ENCODE measurements at places on chromosomes 1 and 21. TPM values are rescaled to one million over a fixed set of nuclear protein-coding genes. Genes with fewer than 3 reads are reported as not detected.

Gene SOX13
- 57.8 TPM for total RNA-seq

Gene SELENBP1
- total RNA-seq, result 413 TPM

Gene LAMC1
- 96.9 TPM for total RNA-seq

Gene SLC30A10
- total RNA-seq, result not detected

Gene UBE2U
- total RNA-seq, result not detected

Gene BRINP3
- 2.1 TPM for total RNA-seq

DNA sequence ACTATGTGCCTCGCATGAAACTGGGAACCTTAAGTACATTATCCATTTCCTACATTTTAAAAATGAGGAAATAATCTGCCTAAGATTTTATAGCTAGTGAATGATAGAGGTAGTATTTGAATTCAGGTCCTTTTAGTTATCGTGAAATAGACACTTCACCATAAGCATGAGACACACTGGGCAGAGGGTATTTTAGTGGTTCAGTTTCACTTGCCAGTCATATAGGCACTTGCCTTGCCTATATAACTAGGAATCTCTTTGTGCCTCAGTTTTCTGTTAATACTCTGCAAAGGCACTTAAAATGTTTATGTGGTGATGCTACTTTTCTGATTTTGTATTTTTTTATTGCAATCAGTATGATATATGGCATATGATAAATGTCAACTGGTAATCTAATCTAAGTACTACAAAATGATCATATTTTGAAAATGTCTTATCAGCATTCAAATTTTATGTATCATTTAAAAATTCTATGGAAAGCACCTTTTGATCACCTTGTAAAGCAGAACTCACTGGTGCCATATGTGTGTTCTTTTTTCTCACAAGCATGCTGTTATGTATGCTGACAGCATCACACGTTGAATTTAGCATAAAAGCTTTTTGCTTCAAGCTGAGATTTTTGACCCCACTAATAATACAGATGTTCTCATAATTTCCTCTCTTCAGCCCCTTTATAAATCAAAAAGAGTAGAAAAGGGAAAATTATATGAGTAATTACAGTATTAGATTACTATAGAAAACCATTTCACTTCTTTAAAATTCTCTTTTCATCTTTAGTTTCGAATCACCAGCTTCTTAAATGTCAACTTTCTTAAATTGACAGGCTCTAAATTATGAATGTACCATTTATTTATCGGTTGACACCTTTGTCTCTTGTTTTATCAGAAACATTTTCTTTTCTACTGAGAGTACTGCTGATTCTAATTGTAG is 52.6 kb downstream of the RPS6KC1 start:
- no peak overlapping the region for H3K27ac ChIP-seq
- no peaks in the 10 kb centered on the region for H3K4me1 ChIP-seq
- H3K27me3 ChIP-seq, result no peaks in the 10 kb centered on the region
- no peak overlapping the region for H3K4me3 ChIP-seq

- DNase-seq, result no peak
- no peaks in the 10 kb centered on the region for H3K36me3 ChIP-seq
- H3K4me1 ChIP-seq, result peaks cover 54% of the 10 kb centered on the region
- H3K27ac ChIP-seq, result peak overlapping the region; percentile 46
- peak overlapping the region; percentile 38 for H3K4me3 ChIP-seq
- H3K27me3 ChIP-seq, result no peaks in the 10 kb centered on the region
These were observed 86.1 kb upstream of the VAV3 start for GRCh38 chr1:108050911-108051629.

DNA sequence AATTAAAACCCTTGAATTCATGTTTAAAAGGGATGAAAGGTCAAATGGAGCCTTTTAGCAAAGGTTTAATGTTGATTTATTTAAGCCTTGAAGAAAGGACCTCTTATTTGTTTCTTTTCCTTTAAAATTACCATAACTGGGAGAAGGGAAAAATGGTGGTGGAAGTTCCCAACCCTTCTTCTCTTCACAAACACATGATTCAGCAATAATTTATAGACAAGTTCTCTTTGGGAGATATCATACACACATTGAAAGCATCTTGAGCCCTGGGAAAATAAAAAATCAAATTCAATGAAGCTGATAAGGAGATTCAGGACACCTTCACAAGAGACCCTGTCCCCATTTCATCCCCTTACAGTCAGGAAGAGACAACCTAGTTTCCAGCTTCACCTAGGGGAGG is 8.9 kb downstream of the ADAM30 start:
- no peak overlapping the region for H3K27ac ChIP-seq
- H3K27me3 ChIP-seq, result no peaks in the 10 kb centered on the region
- no peaks in the 10 kb centered on the region for H3K4me1 ChIP-seq
- no peak overlapping the region for H3K4me3 ChIP-seq
- no peak for DNase-seq

- H3K27ac ChIP-seq, result no peak overlapping the region
- no peak overlapping the region for H3K4me3 ChIP-seq
- H3K36me3 ChIP-seq, result no peaks in the 10 kb centered on the region
- DNase-seq, result no peak
- no peaks in the 10 kb centered on the region for H3K27me3 ChIP-seq
- H3K4me1 ChIP-seq, result peaks cover 6% of the 10 kb centered on the region
These were observed 171.5 kb upstream of the CAMK1G start for GRCh38 chr1:209412036-209412435.

DNA sequence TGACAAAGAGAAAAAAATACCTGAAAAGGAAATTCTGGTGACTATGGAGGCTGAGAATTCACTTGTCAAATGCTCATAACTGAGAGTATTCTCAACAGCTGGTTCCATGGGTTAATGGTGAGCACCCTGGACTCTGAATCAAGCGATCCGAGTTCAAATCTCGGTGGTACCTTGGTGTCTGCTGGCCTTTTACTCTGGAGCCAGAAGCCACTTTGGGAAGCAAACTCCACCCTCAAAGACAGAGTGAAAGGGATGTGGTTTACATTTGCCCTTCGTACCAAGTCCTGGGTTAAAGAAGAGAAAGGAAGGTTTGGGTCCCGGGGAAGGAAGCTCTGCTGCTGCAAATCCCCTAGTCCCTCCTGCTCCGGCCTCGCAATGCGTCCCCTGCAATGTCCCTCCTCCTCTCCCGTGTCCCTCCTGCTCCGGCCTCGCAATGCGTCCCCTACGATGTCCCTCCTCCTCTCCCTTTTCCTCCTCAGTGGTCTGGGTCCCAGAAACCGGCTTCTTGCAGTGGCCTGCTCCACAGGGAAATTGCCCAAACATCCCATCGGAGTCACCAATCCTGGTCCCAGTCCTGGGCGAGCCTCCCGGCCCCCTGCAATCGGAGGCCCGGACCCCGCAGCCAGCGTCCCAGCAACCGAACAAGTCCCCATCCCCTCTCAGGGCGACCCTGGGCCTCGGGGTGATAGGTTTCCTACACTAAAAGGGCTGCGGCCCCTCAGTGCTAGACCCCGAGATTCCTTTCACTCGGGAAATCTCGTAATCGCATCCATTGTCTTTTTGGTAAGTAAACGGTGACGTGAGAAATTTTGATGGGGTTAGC is 129.4 kb downstream of the PPIAL4G start:
- H3K27ac ChIP-seq, result no peak overlapping the region
- peaks cover 74% of the 10 kb centered on the region for H3K27me3 ChIP-seq
- DNase-seq, result no peak
- H3K4me3 ChIP-seq, result no peak overlapping the region
- H3K36me3 ChIP-seq, result no peaks in the 10 kb centered on the region

DNA sequence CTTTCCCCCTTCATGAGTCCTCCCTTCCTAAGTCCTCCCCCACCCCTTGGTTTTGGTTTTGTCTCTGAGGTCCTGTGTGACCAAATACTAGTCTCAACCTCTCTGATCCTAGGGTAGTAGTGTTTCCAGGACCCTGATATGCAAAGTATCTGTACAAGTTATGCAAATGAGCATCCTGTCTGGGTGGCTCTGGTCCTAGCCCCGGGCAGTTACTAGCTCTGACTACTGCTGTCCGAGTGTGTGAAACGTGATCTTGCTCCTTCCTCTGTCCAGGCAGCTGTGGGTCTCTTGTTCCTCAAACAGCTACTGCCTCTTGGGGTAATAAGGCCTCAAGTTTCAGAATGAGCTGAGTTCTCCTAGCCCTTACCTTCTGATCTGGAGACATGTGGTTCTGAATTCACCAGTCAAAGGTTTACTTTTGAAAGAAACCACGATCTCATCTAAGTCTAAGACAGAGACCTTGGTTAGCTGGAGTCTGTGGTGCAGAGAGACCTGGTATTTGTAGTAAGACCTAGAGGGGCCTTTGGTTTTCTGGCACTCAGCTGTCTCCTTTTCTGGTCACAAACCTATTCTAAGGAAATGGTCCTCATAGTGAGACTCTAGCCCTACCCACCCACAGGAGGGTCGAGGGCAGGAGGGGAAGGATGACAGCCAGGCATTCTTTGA is 31.0 kb upstream of the IL19 start:
- DNase-seq, result no peak
- H3K4me3 ChIP-seq, result no peak overlapping the region
- H3K36me3 ChIP-seq, result peaks cover 11% of the 10 kb centered on the region
- H3K4me1 ChIP-seq, result peaks cover 29% of the 10 kb centered on the region
- no peaks in the 10 kb centered on the region for H3K27me3 ChIP-seq

DNA sequence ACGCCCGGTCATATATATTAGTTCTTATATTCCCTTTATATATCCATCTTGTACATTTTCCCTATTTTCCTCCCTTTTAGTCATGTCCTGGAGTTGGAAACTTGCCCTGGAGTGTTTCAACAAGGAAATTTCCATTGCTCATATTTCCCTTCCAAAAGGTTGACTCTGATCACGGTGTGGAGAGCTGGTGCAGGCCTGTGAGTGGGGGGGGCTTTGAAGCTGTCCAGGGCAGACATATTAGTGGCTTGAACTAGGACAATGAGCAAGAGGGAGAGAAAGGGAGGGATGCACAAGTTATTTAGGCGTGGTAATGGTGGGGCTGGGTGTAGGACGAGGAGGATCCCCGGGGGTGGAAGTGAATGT is 30.4 kb upstream of the TMEM61 start:
- peaks cover 10% of the 10 kb centered on the region for H3K4me1 ChIP-seq
- no peaks in the 10 kb centered on the region for H3K36me3 ChIP-seq
- no peak for DNase-seq
- H3K27ac ChIP-seq, result no peak overlapping the region

DNA sequence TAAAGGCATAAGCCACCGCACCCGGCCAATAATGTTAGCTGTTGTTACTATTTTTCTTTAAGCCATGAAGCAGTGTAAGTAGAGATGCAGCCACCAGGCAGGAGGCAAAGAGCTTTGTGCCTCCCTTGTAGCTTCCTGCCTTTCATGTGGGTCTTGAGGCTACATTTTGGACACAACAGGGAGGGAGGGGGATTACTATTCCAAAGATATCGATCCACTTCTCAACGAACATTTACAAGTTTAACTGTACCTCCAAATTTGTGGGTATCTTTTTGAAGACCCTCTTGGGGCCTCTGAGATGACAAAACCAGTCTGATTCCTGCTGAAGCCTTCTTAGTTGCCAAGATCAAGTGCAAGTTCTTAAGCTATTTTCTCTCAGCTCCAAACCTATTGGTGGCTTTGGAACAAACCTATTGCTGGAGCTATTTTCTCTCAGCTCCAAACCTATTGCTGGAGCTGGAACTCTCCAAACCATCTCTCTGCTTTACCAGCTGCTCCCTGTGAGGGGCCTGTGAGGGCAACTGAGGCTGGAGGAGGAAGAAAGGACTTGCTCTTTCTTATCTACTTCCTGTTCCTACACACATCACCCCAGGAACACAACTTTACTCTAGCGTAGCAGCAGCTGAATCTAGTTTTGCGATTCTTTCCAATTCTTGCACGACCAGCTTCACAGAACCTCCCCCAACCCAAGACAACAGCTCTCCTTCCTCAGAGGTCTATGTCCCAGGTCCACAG is 16.1 kb upstream of the RCAN3 start:
- peaks cover under 1% of the 10 kb centered on the region for H3K4me1 ChIP-seq
- H3K36me3 ChIP-seq, result no peaks in the 10 kb centered on the region
- no peak overlapping the region for H3K27ac ChIP-seq
- H3K27me3 ChIP-seq, result no peaks in the 10 kb centered on the region
- no peak for DNase-seq

DNA sequence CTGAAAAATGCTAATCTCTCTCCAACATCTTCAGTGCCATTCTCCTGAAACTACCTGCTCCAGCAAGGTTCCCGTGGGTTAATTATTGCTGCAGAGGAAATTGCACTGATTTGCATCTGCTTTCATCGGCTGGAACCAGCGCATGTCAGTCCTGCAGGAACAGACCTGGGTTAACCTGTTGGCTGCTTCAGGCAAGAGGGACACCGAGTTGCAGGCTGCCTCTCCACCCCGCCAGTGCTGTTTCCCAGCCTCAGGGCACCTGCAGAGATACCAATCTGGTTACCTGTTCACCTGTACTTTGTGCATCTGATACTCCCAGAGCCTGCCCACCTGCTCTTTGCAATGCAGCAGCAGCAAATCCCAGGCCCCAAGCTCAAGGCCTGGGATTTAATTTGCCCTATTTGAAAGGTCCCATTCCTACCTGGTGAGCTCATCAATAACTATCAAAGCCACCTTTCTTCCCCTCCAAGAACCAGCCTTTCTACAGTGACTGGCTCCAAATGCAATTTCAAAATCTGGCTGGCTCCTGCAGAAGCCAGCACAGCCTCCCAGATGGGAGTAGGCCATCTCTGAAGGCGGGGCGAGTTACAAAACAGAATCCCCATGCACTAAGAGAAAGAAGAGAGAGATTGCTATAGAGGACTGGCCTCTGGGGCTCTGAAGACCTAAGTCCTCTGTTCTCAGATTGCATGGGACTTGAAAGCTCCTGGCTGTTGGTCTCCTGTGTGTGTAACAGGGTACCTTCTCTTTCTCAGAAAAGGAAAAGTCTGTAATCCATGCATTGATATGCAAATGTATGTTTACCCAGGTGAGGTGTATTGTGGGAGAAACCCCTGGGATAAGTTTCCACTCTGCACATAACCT is 67.8 kb downstream of the TOMM20 start:
- no peak overlapping the region for H3K27ac ChIP-seq
- no peak overlapping the region for H3K4me3 ChIP-seq
- no peaks in the 10 kb centered on the region for H3K36me3 ChIP-seq
- DNase-seq, result peak; percentile 26
- peaks cover 15% of the 10 kb centered on the region for H3K4me1 ChIP-seq
- H3K27me3 ChIP-seq, result no peaks in the 10 kb centered on the region

DNA sequence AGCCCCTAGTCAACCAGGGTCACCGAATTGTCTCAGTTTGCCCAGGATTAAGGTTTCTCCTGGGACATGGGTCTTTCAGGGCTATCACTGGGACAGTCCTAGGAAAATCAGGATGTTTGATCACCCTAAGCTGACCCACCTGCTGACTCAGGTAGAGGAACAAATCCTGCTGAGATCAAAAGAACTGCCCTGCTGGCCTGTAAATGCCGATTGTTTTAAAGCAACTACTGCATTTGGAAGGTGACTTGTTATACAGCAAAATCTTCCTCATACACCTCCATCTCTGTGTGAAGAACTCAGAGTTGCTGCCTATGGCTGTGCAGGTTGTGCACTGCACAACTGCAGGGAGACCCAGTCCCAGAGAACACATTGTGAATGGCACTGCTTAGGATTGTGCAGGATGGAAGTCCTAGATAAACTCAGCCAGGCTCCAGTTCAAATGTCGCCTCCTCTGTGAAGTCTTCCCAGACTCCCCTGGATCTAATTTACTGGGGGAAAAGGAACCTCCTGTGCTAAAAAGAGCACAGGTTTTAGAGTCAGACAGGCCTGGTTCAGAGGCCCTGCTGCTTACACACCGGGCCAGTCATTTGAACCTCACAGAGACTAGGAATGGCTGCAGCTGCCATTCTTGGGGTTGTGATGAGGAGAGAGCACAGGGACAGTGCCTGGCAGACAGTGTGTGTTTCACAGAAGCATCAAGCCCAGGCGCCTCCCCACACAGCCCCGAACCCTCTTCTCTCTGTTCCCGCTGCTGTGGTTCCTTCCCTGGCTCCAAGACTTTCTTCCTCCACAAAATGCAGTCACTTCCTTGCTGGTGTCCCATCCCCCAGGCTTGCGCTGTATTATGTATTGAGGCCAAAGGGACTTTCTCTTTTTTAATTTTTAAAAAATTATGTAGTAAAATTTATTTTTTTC is 23.2 kb upstream of the LRP8 start:
- H3K4me1 ChIP-seq, result no peaks in the 10 kb centered on the region
- no peak for DNase-seq
- H3K27me3 ChIP-seq, result no peaks in the 10 kb centered on the region
- no peak overlapping the region for H3K27ac ChIP-seq

Data from lower lobe of right lung (tissue), 2 donors.